Forelimb muscle (tissue), 1 donor: ENCODE measurements at places on chromosomes 16 and 17. TPM values are rescaled to one million over a fixed set of nuclear protein-coding genes. Genes with fewer than 3 reads are reported as not detected.

Gene PHOSPHO1
- polyA plus RNA-seq: 18.9 TPM

Gene KRTAP9-9
- polyA plus RNA-seq: not detected

Gene RPRML
- 0.42 TPM for polyA plus RNA-seq

Gene RDM1
- 0.28 TPM for polyA plus RNA-seq

DNA sequence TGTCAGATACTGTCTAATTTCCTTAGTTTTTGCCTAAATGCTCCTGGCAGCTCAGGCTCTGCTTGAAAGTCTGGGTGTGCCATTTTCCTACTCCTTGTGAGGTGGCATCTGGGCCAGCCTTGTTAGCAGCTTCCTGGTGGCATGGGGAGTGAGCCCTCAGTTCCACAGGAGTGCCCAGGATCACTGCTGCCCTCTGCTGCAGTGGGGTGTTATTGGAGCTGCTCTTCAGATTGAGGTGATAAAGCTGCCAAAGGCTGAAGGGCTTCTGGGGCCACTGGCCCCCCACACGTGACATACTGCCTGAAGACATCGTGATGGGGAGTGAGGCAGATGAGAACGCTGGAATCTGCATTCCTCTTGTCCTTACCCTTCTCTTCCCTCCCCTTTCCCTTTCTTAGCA is 27.4 kb downstream of the CEP95 start:
- DNase-seq: no peak

- no peak for DNase-seq
These were observed 13.7 kb upstream of the CD300E start for GRCh38 chr17:74637265-74637664.

Gene TEKT5
- 0.20 TPM for polyA plus RNA-seq

Gene SCIMP
- polyA plus RNA-seq: 1.2 TPM

DNA sequence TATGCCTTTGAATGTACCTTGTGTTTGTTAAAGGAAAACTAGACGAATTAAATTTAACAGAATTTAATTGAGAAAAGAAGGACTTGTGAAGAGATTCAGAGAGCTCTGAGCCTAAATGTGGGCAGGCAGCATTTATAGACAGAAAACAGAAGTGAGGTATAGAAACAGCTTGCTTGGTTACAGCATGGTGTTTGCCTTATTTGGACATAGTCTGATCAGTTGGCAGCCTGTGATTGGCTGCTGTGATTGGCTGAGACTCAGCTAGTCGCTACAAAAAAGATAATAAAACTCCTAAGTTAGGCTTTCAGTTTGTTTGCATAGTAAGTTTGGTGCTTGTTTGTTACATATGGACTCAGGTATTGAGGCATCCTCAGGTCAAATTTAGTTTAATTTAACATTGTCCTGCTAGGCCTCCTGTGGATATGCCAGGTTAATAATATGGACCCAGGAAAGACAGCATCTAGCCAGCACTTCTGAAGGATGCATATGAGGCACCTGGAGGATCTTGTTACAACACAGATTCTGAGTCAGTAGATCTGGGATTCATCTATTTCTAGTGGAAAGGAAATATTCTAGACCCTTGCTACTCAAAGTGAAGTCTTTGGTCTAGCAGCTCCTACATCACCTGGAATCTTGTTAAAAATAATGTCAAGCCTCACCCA is 43.4 kb downstream of the SLFN5 start:
- no peak for DNase-seq

Gene DHRS7C
- 110 TPM for polyA plus RNA-seq

Gene PLXDC1
- polyA plus RNA-seq: 5.0 TPM

- peak; percentile 16 for DNase-seq
These were observed 6.3 kb downstream of the VWA3A start for GRCh38 chr16:22098405-22099255.

GRCh38 chr17:57557834-57558681 is 187.0 kb downstream of the CCDC182 start:
- no peak for DNase-seq

DNA sequence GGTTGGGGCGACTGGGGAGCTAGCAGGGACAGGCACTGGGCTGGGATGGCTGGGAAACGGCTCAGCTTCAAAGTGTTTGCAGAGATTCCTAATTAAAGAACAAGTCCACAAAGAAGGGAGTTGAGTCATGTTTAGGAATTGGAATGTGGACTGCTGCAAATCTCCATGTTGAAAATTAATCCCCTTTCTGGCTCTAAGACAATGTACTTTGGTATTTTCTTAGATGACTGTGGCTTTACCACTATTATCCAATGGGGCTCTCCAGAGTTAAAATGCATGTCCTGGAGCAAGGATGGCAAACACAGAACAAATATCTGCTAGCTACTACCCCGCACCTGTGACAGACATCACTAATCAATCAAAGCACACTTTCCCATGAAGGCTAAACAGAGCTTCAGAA is 22.2 kb upstream of the WSCD1 start:
- DNase-seq: no peak

Gene SLFN14
- polyA plus RNA-seq: 0.24 TPM
